Stimulated activated CD4-positive, alpha-beta T cell treated with anti-CD3 and anti-CD28 coated beads, TNF-alpha, amount 100 ng/mL, for 1 hour (primary cell): ENCODE measurements at places on chromosomes 6 and 20.

- no peak for DNase-seq
These were observed 110.3 kb downstream of the CARMIL1 start for GRCh38 chr6:25389471-25389870.

DNA sequence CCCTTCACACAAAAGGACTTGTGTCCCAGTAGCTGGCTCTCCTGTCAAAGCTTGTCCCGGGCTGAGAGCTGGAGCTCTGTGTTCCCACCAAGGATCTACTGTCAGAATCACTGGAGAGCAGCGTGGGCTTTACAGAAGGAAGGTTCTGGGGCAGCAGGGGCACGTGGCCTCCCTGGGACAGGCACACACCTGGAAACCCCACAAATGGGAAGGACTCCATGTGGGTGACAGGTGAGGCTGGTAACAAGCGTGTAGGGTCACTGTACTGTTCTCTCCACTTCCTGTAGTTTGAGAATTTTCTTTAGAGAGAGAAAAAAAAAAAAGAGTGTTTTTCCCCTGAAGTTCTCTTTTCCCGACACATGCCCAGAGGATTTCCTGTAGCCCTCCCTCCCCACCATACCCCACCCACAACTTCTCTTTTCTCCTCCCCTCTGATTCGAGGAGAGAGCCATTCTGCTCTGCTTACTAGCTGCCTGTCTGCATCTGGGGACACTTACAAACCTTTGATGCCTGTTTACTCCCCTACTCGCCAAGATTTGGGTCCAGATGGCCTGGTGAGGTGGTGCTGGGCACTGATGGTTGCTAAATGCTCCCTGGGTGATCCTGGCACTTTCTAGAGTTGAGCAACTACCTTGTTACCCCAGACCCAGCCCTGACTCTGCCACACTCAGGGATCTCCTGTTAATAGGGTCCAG is 84.1 kb upstream of the SIRPA start:
- DNase-seq: no peak

DNA sequence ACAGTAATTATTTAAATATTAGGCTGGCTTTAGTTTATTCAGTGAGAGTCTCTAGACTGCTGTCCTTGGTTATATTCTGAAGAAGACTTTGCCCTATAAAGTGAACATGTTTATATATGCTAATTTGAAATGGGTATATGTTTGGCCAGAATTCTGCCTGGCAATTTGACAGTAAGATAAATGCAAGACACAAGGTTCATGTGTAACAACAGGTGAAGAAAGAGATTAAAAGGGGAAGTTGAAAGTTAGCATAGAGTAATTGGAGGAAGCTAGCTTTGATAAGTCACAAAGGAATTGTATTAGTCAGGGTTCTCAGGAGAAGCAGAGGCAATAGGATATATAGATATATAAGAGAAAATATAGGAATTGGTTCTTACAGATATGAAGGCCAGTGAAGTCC is 191.4 kb downstream of the CENPW start:
- DNase-seq: no peak

- DNase-seq: no peak
These were observed 49.4 kb downstream of the PYGB start for GRCh38 chr20:25297141-25297905.

DNA sequence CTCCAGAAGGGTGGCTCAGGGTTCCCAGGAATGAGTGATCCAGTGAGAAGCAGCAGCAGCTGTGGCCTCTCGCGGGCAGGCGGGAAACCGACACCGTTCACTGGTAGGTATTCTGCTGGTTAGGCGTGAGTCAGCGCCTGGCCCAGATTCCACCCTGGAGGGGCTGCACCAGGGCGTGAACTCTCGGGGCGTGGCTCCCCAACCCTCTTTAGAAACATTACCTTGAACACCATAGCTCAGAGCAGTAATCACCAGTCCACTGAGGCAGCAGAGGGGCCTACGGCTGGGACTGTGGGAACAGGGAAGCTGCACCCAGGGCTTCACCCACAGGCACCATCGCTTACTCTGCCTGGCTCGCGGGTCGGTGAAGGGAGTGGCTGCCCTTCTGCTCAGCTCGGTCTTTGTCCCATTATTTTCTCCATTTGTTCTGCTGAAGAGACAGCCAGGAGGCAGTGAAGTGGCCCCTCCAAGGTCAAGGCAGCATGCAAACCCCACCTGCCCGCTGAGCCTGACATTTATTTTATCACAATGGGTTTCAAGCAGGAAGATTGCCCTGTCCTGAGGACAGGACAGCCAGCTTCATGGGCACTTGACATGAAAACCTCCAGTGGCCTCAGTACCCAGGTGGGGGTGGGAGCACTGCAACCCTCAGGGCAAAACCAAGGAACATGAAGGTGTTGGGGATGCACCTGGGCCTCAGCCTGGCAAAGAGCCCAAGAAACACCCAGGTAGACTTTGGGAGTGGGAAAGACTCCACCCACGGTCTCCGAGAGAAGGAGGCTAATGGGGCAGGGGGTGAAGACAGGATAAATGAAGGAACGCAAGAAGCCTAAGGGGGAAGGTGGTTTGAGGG is 51.0 kb upstream of the CD93 start:
- DNase-seq: no peak

DNA sequence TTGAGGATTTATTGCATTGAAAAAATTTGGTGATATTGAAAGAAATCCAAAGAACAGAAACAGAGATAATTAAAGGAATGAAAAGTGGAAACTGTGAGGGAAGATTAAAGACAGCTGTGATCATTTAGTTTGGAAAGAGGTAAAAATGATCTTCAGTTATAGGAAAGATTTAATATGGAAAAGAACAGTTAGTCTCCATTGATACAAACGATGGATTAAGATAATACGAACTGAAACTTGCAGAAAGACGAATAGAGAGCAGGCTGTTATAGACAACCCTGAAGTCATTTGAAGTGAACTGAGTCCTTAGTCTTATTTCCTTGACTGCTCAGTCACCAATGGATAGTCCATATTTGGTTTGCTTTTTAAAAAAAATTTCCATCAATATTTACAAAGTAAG is 360.0 kb downstream of the NKAIN2 start:
- DNase-seq: no peak

DNA sequence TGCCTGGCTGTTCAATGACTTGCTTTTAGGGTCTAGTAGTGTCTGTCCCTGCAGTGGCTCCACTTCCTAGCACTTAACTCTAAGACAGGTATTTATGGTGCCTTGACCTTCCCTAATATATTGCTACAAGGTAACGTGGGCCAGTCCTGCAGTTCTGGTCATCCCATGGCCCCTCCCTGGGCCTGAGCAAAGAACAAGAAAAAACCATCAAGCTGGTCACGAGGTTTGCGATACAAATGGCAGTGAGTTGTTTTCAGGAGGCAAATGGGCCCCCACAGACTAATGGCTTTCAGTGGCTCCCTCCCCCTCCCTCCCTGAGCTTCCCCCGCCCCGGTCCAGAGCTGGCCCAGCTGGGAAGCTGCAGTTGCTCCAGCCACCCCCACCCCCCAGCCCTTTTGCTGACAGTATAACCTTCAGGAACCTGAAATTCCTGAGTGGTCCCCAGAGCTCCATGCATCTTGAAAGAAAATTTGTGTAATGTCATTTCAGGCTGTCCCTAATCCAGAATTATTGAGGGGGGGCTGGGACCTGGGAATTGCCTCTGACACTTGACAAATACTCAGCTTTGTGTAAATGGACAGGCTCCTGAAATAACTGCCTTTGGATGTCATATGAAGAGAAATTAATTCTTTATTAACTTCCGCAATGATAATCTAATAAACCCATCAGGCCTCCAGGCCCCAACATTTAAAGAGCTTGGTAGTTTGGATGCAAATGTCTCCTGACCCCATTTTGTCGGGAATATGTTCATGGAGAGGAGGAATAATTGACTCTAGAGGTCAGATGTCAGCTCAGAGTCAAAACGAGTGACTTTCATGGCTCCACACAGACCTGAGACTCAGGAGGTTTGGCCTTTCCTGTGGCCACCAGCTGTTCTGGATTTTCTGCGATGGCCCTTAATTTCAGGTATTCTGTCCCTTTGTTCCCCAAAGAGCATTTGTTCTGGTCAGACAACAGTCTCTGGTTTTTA is 153.2 kb upstream of the TOP1 start:
- no peak for DNase-seq

- no peak for DNase-seq
These were observed 11.6 kb downstream of the RPP21 start for GRCh38 chr6:30356536-30356935.
